Left ventricle myocardium inferior (tissue), 1 donor: ENCODE measurements at places on chromosomes 4 and X. TPM values are rescaled to one million over a fixed set of nuclear protein-coding genes. Genes with fewer than 3 reads are reported as not detected.
A peak's percentile ranks its signal among the peaks of the same experiment; 100 is the strongest.

DNA sequence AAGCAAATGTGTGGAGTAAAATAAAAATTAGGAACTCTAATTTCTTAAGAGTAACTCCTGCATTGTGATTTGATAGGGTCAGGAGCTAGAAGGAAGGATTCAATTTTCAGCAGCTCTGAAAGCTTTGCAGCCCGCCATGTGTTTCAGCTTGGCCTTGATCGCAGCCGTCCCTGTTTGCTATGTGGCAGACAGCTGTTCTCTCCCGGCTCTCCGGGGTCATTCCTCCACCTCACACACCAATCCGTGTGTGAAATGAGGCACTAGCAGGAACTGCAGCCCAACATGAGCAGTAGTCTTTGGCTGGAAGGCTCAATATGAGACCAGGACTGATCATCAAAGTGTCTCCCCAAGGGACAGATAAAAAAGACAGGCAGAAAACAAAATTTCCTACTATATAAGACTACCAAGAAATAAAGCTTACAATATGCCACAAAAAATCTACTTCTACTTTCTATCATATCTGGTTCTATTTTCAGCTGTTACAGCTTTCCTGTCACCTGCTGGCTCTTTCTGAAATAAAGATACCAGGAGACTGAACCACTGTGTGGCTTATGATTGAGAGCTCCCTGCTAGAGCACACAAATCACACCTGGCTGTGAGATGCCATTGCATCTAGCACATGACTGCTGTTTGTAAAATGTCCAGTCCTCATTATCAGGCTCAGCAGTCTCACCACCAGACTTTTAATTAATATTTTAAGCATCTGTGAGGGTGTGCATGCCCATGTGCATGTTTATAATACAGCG, 44.1 kb upstream of the SEC24B start:
- DNase-seq, result peak; percentile 16

- DNase-seq, result no peak
These were observed 42.4 kb downstream of the N4BP2 start for GRCh38 chr4:40099010-40099409.

DNA sequence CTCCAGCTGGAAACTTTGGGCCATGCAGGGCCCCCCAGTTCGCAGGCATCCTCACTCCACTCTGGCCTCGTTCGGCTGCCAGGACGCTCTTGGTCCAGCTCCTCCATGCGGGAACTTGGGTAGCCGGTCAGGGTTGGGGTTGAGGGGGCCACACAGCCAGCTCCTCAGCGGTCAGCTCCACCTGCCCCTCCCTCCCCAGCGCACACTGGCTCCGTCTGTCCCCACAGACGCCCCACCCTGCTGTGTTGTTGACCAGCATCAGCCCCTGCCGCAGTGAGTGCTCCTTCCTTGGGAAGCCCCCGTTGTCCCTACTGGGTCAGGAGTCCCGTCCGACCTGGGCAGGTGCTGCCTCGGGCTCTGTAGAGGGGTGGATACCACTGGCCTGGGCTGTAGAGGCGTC, 5.8 kb downstream of the FGFRL1 start:
- no peak for DNase-seq

- no peak for DNase-seq
These were observed 150.2 kb downstream of the CXXC4 start for GRCh38 chr4:104344342-104344980.

DNA sequence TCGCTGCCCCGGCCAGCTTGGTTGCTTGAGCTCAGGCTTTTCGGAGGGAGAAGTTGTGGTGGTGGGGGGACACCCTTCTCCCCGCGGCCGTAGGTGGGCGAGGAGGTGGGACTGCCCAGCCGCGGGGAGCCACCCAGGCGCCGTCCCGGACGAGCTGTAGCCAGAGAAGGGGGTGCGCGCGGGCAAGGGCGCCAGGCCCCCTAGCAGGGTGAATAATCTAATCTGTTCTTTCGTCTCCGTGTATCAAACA, 3.1 kb downstream of the MID1IP1 start:
- no peak for DNase-seq

GRCh38 chrX:131821945-131822622, 201.0 kb upstream of the STK26 start:
- no peak for DNase-seq

UGT2A1 gene
- not detected for total RNA-seq
